ENCODE measurements at places on chromosomes 7 and 10. TPM values are rescaled to one million over a fixed set of nuclear protein-coding genes. Genes with fewer than 3 reads are reported as not detected.

DNA sequence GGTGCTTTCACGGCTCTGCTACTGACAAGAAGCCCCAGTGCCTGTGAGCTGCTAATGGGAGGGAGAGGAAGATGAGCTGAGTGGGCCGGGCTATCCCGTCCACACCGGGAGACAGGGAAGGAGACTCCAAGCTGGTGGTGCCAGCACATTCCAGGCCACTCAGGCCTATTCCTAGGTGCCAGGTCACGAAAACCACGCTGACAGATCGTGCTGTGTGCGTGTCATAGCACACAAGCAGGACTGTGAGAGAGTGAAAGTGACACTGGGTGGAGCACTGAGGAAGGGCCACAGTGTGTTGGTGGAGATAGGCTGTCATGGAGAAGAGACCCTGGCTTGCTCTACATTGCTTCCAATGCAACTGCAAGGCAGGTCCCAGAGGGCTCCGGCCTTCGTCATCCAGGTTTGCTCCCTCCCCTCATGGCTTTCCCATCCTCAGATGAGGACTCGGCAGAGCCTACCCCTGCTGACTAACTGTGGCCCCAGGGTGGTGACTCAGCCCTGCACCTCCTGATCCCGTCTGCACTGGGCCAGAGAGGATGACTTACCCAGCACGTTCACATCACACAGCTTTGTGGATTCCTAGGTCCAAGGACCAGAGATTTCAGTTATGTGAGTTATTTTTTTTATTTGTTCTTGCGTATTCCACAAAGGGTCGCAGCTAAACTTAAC is 167.3 kb downstream of the EGFR start:
- no peak for DNase-seq

DNA sequence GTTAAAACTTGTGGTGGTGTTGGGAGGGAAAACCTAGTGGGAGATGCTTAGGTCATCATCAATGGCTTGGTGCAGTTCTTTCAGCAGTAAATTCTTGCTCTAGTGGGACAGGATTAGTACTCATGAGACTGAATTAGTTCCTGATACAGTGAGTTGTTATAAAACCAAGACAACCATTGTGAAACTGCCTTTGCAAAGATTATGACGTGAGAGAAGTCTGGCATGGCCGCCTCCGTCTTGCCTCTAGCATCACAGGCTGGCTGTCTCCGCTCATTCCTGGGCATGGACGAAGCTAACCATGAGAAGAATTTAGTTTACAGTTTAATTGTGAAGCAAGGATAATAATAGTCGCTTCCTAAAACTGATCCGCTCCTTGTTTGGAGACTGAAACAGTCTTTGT is 186.4 kb downstream of the KIF20B start:
- DNase-seq = no peak

DNA sequence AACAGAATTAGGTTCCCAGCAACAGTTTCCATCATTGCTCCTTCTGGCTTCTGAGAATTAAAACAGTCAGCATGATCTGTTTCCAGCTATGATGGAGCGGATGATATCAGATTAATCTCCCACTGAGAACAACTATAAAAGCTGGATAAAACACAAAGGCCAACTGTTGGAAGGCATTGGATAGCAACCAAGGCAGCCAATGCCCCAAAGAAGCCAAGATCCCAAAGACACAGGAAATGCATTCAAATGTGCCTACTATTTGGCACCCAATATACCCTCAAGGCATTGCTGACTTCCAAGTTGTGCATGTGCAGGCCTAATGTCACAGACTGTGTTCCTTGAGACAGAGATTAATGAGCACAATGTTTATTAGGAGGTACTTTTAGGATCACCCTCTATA is 259.3 kb downstream of the ARHGAP12 start:
- DNase-seq = no peak

The RGS10 gene
- total RNA-seq = 45.2 TPM

All from OCI-LY7 (cell line).